CD4-positive, alpha-beta T cell treated with Interleukin-6 at 100 ng/mL for 8 hours (primary cell): ENCODE measurements at places on chromosomes 1 and 21.

DNA sequence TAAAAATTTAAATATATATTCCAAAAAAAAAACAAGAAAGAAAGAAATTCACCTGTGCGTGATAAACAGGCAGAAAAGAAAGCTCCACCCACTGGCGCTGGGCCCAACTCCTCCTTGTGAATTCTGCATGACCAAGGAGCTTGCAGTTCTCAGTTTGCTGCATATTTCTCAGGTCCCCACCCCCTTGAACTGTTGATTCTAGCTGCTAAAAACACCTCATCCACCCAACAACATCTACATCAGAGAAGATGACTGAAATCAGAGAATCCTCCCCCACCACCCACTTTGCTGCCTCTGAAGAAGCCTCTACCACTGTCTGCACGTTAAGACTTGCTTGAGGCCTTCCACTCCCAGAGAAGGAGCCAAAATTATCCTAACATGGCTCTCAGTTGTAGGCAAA lies 104.8 kb downstream of the RGS2 start:
- no peak for DNase-seq

- no peak for DNase-seq
Observed at GRCh38 chr1:73862355-73862754, 335.6 kb downstream of the LRRIQ3 start.

GRCh38 chr1:97196825-97197516 lies 475.4 kb downstream of the PTBP2 start:
- DNase-seq: no peak

DNA sequence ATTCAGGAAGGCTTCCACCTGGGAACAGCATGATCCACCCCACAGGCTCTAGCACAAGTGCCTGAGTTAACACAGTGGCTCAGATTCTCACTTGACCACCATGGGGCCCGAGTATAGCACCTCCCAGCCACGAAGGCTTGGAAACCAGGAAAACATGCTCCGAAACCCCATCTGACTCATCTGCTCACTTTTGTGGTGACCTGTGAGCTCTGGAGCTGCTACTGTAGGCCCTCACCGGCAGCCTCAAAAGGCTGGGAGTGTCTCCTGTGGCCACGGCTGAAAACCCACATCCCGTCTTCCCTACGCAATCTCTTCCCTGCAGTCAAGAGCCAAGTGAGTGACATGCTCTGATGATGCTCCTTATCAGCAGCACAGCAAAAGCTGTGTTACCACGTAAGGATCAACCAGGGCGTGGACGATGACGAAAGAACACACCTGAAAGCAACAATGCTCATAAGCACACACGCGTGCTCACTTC lies 81.4 kb downstream of the TGFBR3 start:
- DNase-seq: peak; percentile 86

DNA sequence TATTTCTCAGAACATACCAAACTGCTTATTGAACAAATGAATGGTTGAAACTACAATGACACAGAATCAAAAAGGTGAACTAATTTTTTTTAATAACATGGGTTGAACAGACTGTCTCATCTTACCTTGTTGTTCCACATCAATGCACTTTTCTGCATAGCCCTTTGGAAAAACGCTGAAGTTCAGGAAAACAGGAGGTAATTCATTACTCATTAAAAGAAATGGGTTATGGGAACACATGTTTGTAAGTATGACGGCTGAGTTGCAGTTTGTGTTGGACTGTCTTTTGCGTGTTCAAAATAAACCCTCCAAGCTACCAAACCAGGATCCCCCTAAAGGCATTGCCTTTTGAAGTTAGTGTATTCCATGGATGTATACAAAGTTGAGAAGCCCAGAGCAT lies 514.9 kb upstream of the PKN2 start:
- DNase-seq: no peak

GRCh38 chr1:8533124-8533523 lies 215.2 kb downstream of the SLC45A1 start:
- no peak for DNase-seq

DNA sequence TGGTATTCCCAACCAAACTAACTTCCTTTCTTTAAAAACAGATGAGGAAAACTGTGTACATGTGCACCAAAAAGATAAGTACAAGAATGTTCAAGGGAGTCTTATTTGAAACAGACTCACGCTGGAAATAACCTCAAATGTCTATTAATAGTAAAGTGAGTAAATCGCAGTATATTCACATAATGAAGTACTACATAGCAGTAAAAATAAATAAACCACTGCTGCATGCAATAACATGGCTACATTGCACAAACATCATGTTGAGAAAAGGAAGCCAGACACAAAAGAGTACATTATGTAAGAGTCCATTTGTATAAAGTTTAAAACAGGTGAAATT lies 5.2 kb upstream of the DENND2D start:
- DNase-seq: no peak

GRCh38 chr1:7856345-7856744 lies 3.5 kb upstream of the UTS2 start:
- no peak for DNase-seq

- DNase-seq: no peak
Observed at GRCh38 chr21:42560517-42561179, 47.0 kb downstream of the SLC37A1 start.

- DNase-seq: no peak
Observed at GRCh38 chr1:162724583-162725120, 65.8 kb upstream of the HSD17B7 start.

GRCh38 chr1:40825996-40826395 lies 36.2 kb downstream of the CITED4 start:
- DNase-seq: no peak

GRCh38 chr1:223542831-223543230 lies 122.7 kb downstream of the CAPN8 start:
- DNase-seq: no peak

DNA sequence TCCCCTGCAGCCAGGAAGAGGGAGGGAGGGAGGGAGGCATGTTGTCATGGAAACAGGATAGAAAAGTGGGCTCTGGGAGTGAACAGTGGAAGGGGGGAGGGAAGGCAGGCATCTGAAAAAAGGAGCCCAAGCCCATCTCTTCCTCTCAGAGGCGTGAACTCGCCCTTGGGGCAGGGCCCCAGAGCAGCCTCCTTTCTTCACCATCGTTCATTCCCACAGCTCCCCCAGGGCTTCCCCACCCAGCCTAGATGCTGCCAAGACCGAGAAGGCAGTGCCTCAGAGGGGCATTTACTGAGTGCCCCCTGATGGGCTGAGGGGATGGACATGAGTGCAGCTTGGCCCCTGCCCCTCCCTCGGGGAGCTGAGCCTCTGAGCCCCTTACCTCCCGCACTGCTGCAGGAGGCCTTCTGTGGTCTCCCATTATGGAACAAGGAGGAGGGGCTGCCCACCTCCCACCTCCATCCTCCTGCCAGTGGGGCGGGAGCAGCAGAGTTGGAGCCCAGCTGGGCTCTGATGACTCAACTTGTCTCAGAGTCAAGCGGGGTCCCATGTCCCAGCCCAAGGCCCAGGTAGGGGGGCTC lies 39.1 kb upstream of the KIF21B start:
- DNase-seq: no peak

DNA sequence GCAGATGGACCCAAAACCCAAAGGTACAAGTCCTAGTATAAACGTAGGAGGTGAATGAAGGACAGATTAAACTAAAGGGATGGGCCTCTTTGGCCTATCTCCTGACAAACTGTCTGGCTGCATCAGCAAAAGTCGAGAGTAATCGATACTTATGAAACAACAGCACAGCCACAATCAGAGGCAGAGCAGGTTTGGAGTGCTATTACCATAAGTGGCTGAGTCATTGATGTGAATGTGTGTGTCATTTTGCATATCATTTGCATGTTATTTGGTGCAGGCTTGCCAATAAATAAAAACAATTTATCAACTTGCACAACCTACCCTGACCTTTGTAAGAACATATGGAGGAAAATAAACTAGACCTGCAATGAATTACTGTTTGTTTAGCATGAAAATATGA lies 283.1 kb downstream of the NUF2 start:
- no peak for DNase-seq

DNA sequence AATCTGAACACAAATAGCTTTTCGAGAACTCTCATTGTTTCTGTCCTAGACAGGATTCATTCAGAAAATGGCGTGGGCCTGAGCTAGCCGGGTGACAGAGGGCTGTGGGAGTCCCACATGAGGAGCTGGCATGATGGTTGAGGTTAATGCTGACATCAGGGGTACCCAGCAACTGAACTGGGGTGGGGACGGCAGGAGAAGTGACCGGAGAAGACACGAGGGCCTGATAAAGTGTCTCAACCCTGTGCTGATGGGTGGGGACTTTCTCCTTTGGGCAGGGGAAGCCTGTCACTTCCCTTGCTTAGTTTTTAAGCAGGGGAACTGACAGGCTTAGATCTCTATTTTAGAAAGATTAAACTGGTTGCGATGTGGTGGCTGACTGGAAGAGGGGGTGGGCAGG lies 14.6 kb downstream of the CHIT1 start:
- DNase-seq: no peak

DNA sequence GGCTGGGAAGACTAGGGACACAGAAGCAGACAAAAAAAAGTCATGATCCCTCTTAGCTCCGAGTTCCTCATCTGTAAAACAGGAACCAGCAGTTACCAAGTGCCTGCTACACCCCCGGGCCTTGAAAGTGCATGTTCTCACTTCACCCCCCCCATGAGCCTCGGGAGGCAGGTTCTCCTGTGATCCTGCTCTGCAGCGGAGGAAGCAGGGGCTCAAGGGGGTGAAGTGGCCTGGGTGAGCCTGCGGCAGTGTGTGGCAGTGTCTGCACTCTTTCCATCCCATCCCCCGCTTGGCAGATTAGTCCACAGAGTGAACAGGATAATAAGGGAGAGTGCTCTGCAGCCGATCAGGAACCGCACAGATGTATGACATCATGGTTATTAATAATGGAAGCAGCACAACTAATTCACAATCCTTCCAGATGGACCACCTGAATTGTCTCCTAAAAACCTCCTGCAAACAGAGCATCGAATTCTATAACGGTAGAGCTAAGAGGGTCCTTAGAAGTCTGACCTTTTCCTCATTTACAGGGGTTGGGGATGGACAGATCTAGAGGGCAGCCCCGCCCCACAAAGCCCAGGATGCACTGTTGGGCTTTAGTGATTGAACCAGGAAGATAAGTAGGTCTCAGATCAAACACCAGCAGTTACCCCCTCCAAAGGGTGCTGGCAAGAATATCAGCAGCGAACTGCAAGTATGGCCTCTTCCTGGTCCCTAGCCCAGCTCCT lies 174.1 kb upstream of the EDN2 start:
- DNase-seq: no peak

- no peak for DNase-seq
Observed at GRCh38 chr1:187041104-187041503, 212.4 kb downstream of the PLA2G4A start.

GRCh38 chr1:159916242-159917051 lies 8.9 kb downstream of the TAGLN2 start:
- no peak for DNase-seq

- no peak for DNase-seq
Observed at GRCh38 chr1:150511551-150511950, 3.6 kb downstream of the ECM1 start.

- no peak for DNase-seq
Observed at GRCh38 chr1:20719261-20719660, 1.5 kb upstream of the KIF17 start.

DNA sequence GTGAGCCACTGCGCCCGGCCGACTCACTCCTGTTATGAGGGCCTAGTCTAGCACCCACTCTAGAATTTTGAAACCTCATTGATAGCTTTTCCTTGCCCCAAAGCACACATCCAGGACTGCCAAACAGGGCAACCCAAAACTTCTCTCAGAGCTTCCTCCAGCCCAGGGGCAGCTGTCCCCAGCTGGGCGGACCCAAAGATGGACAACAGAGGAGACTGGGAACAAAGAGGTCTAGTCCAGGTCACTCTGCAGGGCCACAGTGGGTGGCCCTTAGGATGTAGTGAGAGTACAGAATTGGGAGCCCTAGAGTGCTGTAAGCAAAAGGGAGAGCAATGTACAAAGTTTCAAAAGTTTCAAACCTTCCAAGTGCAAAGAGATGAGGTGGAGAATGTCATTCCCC lies 1.2 kb downstream of the CD34 start:
- no peak for DNase-seq

- DNase-seq: no peak
Observed at GRCh38 chr1:13766592-13767564, 66.9 kb downstream of the PRDM2 start.

- no peak for DNase-seq
Observed at GRCh38 chr1:161131523-161132409, 701 bp downstream of the DEDD start.

- DNase-seq: peak; percentile 23
Observed at GRCh38 chr1:110003747-110004428, 19.3 kb downstream of the AHCYL1 start.

- no peak for DNase-seq
Observed at GRCh38 chr1:33057095-33057494, 20.4 kb upstream of the AK2 start.

- no peak for DNase-seq
Observed at GRCh38 chr21:28483301-28484035, 509.2 kb downstream of the LTN1 start.

DNA sequence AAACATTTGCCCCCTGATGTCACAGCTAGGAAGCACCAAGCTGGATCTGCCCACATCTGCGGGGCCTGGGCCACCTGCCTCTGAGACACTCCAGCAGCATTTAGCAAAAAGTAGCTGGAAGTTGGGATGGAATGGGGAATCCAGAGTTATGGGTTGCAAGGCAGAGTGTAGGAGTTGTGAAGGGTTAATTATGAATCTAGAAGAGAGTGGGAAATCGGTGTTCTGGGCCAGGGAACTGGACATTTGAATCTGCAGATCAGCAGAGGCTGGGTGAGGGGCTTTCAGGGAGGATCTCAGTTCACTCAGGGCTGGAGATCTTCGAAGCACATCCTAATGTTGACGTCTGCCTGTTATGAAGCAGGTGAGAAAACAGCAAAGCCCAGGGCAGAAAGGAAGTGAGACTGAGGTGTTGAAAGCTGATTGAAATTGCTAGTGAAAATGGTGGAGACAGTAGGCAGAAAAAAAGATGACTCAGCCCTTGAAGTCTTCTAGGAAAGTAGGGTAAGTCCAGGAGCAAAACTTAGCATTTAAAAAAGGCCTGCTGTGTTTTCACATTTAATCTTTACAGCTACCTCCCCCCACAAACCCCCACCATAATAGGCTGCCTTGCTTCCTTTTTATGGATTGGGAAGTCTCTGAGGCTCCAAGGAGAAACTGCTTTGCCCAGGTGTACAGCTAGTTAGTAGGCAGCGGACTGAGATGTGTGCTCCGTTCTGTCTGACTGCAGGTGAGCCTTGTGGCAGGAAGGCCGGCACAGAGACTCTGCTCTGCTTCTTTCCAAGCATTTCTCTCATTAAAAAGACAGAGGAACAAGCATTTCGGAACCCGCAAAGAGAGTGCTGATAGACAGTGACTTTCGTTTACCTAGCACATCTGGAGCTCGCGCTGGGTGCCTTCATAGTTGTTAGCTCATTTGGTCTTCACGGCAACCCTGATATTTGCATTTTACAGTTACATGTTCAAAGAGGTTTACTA lies 7.2 kb downstream of the VANGL1 start:
- no peak for DNase-seq
